ENCODE measurements at places on chromosomes 7 and 10.

DNA sequence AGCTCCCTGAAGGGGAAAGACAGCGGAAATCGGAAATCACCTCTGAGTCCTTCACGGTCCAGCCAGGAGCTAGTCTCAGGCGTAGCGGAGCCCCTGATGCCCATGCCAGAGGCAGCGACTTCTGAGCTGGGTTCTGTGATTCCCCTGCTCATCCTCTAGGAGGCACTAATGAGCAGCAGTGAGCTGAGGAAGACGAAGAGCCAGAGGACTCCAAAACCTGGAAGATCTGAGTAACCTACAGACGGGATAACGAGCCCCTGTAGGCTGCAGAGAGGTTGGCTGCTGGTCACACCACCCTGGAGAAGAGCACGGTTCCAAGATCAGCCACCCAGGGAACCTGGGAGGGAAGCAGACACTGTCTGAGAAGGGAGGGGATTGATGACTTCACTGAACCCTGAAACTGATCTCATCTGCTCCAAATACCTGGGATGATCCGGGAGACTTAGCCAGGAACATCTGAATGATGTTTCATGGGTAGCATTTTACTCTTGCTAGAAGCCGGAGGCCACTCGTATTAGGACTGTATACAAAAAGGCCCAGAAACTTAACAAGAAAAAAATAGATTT, 304.1 kb downstream of the PAXIP1 start:
- no peak for DNase-seq

DNA sequence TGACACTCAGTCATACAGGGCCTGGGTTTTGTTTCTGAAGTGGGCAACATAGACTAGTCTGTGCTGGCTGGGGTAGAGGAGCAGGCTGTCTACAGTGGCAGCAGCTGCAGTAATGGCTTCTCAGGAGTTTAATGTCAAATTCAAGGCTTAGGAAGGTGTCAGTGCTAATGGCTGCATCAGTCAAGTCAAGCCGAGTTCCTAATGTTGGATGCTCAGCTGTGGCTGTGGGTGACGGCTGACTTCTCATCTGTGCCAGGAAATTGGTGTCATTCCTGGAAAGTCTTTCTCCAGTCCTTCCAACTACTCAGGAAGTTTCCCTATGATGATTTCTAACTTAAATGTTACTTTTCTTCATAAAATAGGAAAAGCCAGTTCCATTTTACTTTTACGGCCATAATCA, 468.1 kb upstream of the IGFBP3 start:
- DNase-seq = no peak

- no peak for DNase-seq
Observed at GRCh38 chr7:70271617-70272081, 673.4 kb downstream of the AUTS2 start.

DNA sequence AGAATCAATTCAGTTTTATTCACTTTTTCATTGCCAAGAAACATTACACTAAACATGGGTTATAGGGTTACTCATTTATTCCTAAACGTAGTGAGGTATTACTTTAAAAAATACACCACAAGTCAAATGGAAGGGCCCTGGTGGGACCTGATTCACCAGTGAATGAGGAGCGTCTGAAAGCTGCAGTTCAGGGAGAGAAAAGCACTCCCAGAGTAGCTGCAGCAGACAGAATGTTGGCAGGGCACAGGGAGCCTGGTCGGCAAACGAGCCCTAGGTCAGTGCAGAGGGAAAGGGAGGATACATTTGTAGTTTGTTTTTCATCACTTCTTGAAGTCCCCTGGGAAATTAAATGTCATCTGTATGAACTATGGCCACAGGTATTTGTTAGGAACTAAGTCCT, 361.7 kb upstream of the ETV1 start:
- no peak for DNase-seq

DNA sequence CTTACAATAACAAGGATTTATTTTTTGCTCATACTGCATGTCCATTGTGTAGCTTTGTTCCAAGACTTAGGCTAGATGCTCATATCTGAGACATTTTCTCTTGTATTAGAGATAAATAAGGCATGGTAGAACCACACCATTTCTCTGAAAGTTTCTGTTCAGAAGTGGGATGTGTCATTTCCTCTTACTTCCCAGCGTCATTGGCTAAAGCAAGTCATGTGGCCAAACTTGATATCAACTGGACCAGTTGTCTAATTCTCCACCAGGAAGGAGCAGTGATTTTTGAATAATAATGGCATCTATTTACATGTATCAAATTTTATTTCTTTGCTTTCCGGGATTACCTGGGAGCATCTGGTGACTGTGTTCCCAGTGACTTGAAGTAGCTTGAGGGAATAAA, 38.3 kb downstream of the AHCYL2 start:
- DNase-seq = no peak

- no peak for DNase-seq
Observed at GRCh38 chr10:118516716-118517115, 78.7 kb downstream of the PRLHR start.

GRCh38 chr10:89129911-89130310, 77.2 kb downstream of the CH25H start:
- no peak for DNase-seq

DNA sequence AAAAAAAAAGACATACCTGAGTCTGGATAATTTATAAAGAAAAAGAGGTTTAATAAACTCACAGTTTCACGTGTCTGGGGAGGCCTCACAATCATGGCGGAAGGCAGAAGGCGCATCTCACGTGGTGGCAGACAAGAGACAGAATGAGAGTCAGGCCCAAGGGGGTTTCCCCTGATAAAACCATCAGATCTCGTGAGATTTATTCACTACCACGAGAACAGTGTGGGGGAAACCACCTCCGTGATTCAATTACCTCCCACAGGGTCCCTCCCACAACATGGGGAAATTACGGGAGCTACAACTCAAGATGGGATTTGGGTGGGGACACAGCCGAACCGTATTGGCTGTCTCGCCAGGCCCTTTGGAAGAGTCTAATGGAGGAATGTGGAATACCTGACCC, 9.0 kb upstream of the MAFK start:
- no peak for DNase-seq

DNA sequence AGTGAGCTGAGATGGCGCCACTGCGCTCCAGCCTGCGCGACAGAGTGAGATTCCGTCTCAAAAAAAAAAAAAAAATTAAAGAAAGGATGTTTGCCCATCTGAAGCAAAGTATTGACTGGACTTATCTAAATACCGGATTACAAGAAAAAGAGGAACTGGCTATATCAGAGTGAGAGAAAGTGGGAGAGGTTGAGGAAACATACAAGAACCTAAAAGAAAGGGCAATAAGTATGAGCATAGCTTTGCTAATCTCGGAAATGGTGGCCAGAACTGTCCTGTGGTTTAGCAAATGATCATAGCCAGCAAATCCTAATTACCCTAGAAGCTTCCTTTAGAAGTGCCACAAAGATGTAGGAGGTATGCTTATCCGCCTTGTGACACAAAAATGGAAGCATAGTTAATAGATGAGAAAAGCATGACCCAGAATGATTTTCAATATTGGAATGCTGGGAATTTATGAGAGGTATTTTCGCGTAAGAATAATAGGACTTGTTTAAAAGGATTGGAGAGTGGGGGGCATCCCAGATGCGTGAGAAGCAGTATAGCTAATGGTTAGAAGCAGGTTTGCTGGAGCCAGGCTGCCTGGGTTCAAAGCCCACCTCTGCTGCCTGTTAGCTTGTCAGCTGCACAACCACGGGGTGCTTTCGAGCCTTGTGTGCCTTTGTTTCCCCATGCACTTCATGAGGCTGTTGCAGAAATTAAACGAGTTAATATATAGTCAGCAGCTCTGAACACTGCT, 1.2 kb upstream of the GTPBP4 start:
- DNase-seq = no peak

- DNase-seq = no peak
Observed at GRCh38 chr7:100185726-100186125, 8.0 kb downstream of the STAG3 start.

GRCh38 chr7:17105701-17106100, 192.8 kb upstream of the AHR start:
- DNase-seq = no peak

DNA sequence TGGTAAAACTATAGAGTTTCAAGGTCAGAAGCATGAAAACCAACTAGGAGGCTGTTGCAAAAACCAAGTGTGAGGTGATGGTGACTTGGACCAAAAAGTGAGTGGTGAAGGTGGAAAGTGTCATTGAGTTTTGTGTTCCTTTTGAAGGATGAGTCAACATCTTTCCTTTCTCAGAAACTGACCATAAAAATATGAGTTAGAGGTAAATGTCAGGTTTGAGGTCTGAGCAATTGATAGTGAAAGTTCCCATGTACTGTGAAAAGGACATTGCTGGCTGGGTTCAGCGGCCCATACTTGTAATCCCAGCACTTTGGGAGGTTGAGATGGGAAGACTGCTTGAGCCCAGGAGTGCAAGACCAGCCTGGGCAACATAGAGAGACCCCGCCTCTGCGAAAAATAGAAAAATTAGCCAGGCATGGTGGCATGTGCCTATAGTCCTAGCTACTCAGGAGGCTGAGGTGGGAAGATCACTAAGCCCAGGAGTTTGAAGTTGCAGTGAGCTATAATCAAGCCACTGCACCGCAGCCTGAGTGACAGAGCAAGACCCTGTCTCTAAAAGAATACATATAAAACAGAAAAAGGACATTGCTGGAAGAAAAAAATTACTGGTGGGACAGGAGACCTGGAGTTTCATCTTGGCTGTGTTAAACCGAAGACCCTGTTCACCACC, 89.3 kb upstream of the ARID5B start:
- no peak for DNase-seq

DNA sequence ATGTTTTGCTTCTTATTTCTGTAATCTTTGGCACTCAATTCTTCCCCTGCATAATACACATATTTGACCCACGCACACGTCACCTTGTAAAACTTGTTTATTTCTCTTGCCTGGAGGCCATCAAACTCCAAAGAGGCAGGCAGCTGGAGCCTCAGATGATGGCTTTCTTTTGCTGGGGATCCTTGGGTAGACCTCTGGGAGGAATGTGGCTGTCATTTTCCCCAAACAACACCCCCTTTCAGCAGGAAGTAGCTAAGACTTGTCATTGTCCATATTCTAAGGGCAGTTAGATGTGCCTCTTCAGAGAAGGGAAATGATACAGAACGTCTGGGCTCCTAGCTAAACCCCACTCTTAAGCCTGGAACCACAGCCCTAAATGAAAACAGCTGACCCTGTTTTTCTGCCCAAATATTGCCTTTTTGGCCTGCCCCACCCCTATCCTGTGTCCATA, 111.3 kb downstream of the ITGB8 start:
- DNase-seq = no peak

DNA sequence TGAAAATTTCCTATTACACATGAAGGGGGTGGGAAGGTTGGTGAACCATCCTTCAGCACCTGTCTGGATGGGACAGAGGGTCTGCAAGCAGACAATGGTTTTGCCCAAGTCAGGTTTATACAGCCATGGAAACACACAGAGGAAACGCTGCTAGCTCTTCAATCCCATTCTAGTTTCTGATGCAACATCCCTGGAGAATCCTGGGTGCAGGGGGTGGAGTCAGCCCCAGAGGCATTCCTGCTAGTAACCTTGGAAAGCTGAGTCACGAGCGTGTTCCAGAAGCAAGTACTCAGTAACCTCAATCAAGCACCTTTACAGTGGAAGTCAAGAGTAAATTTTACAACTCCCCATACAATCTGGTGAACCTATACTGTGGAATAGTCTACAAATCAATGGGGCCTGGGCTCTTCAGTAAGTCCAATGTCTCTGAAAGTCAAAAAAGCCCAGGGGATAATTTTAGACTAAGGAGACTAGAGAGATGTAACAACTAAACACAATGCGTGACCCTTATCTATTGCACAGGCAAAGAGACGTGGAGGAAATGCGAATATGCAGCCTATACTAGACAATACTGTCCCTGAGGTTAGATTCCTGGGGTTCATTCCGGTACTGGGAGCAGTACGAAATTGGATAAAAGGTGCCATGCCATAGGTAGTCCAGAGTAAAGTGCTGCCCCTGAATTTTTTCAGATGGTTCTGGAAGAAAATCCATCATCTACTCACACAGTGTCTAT, 95.4 kb downstream of the ZRANB1 start:
- DNase-seq = no peak

GRCh38 chr7:141208539-141208938, 134.7 kb downstream of the TMEM178B start:
- DNase-seq = no peak

GRCh38 chr10:127408733-127409132, 140.4 kb upstream of the NPS start:
- no peak for DNase-seq

- no peak for DNase-seq
Observed at GRCh38 chr7:139541600-139542307, 18.3 kb downstream of the CLEC2L start.

GRCh38 chr7:31006857-31007256, 43.1 kb downstream of the GHRHR start:
- DNase-seq = no peak

- no peak for DNase-seq
Observed at GRCh38 chr10:7263616-7264015, 147.2 kb downstream of the SFMBT2 start.

DNA sequence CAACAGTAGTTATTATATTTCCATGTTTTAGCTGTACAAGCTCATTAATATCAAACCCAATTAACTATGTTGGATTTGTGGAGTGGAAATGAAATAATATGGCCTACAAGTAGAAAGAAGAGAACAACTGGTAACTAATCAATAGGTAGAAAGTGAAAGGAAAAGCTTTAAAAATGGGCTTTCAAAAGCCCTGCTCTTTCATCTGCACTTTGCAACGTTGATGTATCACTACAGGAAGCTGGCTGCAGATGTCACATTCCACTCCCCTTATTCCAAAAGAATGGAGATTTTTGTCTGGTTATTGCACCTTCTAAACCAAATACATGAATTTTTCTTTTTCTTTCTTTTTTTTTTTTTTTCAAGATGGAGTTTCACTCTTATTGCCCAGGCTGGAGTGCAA, 11.7 kb upstream of the MKI67 start:
- DNase-seq = no peak

DNA sequence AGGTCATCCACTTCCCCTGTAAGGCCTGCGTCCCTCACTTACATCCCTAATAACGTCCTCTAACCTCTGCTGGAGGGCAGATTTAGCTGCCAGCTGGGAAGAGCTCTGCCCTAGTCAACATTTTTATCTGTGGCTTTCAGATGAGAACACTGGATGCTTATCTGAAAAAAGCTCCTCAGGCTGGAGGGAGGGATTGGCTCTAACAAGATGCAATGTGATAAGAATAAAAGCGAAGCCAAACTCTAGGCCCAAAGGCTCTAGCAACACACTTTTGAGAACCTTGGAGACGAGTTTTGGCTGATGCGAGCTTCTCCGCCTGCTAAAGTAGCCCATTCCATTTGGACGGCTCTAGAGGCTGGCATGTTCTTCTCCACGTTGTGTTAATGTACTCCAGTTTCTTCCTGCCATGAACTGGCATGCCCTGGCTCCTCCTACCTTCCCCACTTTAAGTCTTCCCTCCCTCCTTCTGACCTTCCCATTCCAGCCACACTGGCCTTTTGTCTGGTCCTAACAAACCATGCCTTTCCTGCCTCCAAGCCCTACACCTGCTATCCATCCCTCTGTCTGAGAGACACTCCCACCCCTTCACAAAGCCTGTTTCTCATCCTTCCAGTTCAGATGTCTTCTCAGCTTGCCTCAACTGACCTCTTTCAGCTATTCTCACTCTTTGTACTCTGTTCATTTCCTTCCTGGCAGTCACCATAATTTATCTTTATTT, 62.5 kb upstream of the ATRNL1 start:
- no peak for DNase-seq

- DNase-seq = no peak
Observed at GRCh38 chr7:139993169-139993568, 69.6 kb downstream of the PARP12 start.
